ENCODE measurements at places on chromosomes 2 and 18. TPM values are rescaled to one million over a fixed set of nuclear protein-coding genes. Genes with fewer than 3 reads are reported as not detected.

DNA sequence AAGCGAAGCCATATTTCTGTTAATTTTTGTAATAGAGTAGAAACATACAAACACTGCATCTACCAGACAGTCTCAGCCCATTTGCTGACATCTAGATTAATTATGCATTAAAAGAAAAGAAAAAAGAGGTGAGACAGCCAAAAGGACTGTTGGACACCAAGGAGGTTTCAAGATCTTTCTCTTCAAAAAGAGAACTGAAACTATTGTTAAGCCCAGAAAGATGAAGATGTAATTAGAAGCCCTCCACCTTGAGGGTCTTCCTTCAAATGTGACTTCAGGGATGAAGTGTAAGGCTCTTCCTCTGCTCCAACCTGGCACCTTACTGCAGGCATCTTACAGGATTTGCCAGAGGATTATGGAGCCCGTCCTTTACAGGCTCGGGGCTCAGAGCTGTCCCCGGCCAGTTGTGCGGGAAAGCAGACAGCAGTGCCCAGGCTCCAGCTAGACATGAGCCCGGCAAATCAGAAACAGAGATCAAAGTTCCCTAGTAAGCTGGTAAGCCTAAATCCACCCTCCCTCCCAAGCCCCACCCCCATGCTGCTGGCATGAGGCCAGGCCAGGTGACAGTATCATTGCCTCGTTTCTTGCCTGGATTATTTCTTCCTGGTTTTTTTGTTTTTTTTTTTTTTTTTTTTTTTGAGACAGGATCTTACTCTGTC, 38.9 kb downstream of the ADI1 start:
- H3K27ac ChIP-seq = no peak overlapping the region
- peak; percentile 42 for DNase-seq
- H3K4me3 ChIP-seq = no peak overlapping the region
- peaks cover 20% of the 10 kb centered on the region for H3K4me1 ChIP-seq
- peaks cover 37% of the 10 kb centered on the region for H3K36me3 ChIP-seq

GRCh38 chr2:176151442-176152287, at the start of gene HOXD4:
HOXD4 (plus strand) TSS chr2:176151550; CDS start chr2:176151634, 84 bp downstream.
- H3K27me3 ChIP-seq = no peaks in the 10 kb centered on the region
- peaks cover 2% of the 10 kb centered on the region for H3K36me3 ChIP-seq
- no peaks in the 10 kb centered on the region for H3K4me1 ChIP-seq
- no peak for DNase-seq

DNA sequence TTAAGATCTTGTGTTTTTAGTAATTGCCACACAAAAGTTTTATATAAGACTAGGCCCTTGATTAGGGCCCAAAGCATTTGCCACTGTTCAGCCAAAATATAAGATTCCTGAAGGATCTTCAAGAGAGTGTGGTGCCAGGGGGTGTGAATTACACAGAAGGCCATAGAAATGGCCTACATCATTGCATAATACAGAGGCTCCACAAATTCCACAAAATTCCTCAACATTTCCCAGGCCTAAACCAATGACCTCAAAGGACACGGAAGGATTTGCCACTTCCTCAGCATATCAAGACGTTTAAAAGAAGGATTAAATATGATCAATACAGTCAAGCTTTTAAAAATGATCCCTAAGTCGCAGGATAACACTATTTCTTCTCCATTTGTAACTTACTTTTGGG, 24.1 kb downstream of the COL6A3 start:
- no peak for DNase-seq
- H3K4me1 ChIP-seq = no peaks in the 10 kb centered on the region
- no peak overlapping the region for H3K4me3 ChIP-seq
- H3K36me3 ChIP-seq = peaks cover 3% of the 10 kb centered on the region
- no peaks in the 10 kb centered on the region for H3K27me3 ChIP-seq

DNA sequence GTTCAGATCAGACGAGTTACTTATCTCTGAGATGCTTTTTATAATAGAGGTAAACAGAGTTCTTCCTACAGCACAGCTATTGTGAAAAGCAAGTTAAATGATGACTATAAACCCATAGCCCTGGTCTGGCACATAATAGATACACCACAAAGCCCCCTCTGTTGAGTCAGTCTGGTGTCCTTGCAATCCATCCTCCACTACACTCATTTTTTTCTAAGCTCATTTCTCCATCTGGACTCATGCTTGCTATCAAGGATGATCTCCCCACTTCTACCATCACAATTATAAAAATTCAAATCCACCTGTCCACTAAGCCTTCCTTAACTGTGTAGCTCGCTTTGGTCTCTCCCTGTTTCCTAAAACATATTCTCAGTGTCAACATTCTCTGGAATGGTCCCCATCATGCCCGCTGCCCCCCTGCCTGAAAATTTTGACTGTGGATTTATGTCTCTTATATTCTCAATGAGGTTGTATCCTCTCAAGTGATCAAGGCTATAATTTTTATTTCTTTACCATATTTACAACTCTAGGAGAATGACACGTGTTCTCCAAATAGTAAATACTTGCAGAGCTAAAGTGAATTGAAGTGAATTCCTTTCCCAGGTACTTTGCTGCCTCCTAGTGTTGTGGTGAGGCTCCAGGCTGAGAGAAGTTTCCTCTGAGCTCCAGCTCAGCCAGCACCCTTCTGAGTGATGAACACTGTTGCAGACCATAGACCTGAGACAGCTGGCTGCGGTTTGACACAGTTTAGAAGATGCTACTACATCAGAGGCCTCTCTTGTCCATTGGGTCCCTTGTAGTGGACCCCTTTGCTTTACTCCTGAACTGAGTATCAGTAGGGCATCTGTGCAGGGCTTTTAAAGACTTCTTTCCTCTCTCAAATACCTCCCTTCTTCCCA, 108.7 kb downstream of the DPP10 start:
- peaks cover 5% of the 10 kb centered on the region for H3K27me3 ChIP-seq
- no peaks in the 10 kb centered on the region for H3K4me1 ChIP-seq
- no peak for DNase-seq

- no peak overlapping the region for H3K4me3 ChIP-seq
- no peaks in the 10 kb centered on the region for H3K36me3 ChIP-seq
- DNase-seq = no peak
- H3K27ac ChIP-seq = no peak overlapping the region
- H3K4me1 ChIP-seq = peaks cover 4% of the 10 kb centered on the region
Observed at GRCh38 chr2:239546541-239546940, 145.7 kb upstream of the HDAC4 start.

DNA sequence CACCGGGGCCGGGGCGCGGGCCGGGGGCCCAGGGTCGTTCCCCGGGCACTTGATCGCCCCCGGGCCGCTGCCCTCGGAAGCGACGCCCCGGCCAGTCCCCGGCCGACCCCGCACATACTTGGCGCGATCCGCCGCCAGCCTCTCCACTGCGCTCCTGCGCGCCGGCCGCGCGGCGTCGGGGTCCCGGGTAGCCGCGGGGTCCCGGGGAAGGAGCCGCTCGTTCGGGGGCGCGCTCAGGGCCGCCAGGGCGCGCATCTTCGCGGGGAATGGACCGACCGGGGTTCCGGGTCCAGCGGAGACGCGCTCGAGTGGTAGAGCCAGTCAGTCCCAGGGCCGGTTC, 204 bp downstream of the FAM110C start:
- no peak for DNase-seq
- H3K27me3 ChIP-seq = peaks cover 24% of the 10 kb centered on the region
- H3K4me3 ChIP-seq = peak overlapping the region; percentile 57
- H3K4me1 ChIP-seq = peaks cover 6% of the 10 kb centered on the region

- H3K36me3 ChIP-seq = no peaks in the 10 kb centered on the region
- peak overlapping the region; percentile 64 for H3K4me3 ChIP-seq
- peak overlapping the region; percentile 39 for H3K27ac ChIP-seq
- H3K27me3 ChIP-seq = no peaks in the 10 kb centered on the region
Observed at GRCh38 chr2:189178726-189179569, 613 bp downstream of the COL5A2 start.

DNA sequence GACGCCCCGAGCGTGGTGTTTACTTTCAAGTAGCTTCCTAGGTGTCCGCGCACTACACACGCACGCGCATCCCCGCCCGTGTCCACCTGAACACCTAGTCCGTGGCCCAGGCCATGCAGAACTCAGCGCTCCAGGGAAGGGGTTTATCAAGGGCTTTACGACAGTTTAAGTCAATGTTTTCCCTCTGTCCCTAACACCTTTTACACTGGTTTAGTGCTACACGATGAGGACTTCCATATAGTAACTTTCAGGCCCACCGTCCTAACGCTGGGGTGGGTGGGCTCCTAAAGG, 1.4 kb upstream of the BCL2 start:
- H3K27me3 ChIP-seq = no peaks in the 10 kb centered on the region
- H3K4me1 ChIP-seq = peaks cover 24% of the 10 kb centered on the region
- peak overlapping the region; percentile 87 for H3K27ac ChIP-seq
- no peak for DNase-seq
- H3K4me3 ChIP-seq = peak overlapping the region; percentile 71

DNA sequence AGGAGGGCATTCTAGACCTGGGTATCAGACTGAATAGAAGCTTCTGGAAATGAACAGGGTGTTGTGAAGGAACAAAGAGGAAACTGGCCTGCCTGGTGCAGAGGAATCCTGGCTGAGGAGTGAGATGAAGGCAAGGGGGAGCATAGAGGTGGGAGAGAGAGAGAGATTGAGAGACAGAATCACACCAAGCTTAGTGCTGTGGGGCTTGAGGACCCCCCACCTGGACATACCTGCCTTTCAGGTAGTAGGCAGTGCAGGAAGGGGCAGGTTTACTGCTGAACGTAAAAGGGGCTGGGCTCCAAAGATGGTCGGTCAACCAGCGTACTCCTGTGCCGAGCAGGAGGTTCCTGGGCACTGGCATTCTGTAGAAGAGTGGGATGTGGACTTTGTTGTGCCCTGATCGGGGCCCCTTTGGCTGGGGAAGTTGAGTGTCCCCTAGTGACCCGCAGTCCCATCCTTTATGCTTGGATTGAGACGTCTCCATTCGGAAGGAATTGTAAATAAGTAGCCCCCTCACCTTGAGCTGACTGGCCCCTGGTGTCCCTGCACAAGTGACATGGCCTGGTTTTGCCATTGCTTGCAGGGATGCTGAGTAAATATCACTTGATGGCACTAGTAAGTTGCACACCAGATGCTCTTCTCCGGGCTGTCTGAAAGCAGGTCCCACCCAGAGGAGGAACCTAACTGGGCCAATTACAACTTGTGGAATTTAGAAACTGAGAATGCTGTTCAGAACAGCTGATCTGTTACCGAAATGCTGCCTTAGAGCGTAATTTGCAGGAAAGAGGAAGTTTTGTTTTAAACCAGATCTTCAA, 1.4 kb downstream of the UBE2F start:
- no peaks in the 10 kb centered on the region for H3K27me3 ChIP-seq
- peaks cover 25% of the 10 kb centered on the region for H3K4me1 ChIP-seq
- H3K27ac ChIP-seq = peak overlapping the region; percentile 71
- H3K36me3 ChIP-seq = no peaks in the 10 kb centered on the region

DNA sequence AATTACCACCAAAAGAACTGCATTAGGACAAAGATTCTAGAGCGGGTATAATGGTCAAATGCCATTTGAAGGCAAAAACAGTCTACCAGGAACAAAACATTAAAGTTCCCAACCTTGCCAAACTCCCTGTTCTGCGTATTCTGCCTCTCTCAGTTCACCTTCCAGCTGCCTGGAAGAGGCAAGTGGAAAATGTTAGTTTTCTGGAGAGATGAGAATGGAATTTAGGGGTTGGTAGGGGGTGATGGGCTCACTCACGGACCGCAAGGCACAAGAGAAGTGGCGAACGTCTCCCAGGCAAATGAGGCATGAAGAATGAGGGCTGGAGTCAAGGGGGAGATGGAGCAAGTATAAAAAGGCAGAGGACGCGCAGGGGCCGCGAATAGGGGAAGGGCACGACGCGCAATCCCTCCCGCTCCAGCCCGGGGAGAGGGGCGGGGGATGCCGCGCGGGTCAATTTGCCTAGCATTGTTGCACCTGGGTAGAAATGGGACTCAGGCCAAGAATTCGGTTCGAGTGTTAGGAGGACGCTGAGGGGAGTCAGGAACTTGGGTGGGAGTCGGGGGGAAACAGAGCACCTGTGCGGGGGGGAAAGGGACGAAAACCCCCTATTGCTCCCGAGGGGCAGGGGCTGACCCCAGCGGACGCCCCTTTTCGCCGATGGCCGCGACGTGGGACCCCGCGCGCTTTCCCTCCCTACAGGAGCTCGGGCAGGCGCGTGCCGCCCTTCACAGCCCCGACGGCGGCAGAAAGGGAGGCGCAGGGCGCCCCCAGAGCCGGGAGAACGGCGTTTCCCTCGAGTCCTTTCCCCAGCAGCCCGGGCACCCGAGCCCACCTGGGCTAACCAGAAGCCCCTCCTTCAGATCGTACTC, 573 bp downstream of the PAIP2B start:
- DNase-seq = peak; percentile 23
- no peaks in the 10 kb centered on the region for H3K4me1 ChIP-seq
- H3K4me3 ChIP-seq = peak overlapping the region; percentile 90
- H3K36me3 ChIP-seq = no peaks in the 10 kb centered on the region
- peak overlapping the region; percentile 95 for H3K27ac ChIP-seq

GRCh38 chr18:8153887-8154583, 455.2 kb upstream of the RAB12 start:
- H3K4me3 ChIP-seq = no peak overlapping the region
- H3K27me3 ChIP-seq = no peaks in the 10 kb centered on the region
- DNase-seq = no peak
- H3K36me3 ChIP-seq = no peaks in the 10 kb centered on the region

GRCh38 chr2:32455816-32456215, 99.0 kb downstream of the BIRC6 start:
- no peaks in the 10 kb centered on the region for H3K36me3 ChIP-seq
- DNase-seq = no peak

DNA sequence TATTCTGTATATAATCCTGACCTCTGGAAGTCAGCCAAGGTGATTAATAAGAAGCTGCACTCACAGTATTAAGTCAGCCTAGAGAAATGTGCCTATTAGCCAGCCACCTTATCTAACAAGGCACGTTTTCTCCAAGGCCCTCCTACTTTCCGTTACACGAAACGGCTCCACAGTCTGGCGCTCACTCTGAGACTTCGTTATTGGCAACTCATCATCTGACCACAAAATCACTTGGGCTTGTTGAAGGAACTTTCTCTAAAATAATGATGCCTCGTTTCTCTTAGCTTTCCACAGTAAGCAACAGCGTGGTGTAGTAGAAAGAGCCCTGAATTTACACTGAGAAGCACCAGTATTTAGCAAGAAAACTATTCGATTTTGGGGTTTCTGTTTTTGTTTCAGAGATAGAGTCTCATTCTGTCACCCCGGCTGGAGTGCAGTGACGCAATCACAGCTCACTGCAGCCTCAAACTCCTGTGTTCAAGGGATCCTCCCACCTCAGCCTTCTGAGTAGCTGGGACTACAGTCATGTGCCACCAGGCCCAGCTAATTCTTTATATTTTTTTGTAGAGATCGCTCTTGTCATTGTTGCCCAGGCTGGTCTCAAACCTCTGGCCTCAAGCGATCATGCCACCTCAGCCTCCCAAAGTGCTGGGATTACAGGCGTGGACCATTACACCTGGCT, 53.6 kb upstream of the SLC14A1 start:
- no peaks in the 10 kb centered on the region for H3K27me3 ChIP-seq
- H3K4me3 ChIP-seq = no peak overlapping the region
- no peak overlapping the region for H3K27ac ChIP-seq
- DNase-seq = peak; percentile 28
- no peaks in the 10 kb centered on the region for H3K36me3 ChIP-seq

- peaks cover 7% of the 10 kb centered on the region for H3K4me1 ChIP-seq
- H3K27me3 ChIP-seq = no peaks in the 10 kb centered on the region
- no peak overlapping the region for H3K27ac ChIP-seq
- no peaks in the 10 kb centered on the region for H3K36me3 ChIP-seq
Observed at GRCh38 chr18:9094307-9095226, 7.9 kb upstream of the NDUFV2 start.

Gene ST6GAL2
- 0.17 TPM for total RNA-seq

Gene GPR17
- total RNA-seq = not detected

Gene SPHKAP
- not detected for total RNA-seq

Gene SERPINB8
- 0.84 TPM for total RNA-seq

Gene SLC11A1
- 2.2 TPM for total RNA-seq

Gene NFU1
- total RNA-seq = 67.6 TPM

Gene EVX2
- total RNA-seq = not detected
